Parietal lobe (tissue), 2 donors: ENCODE measurements at places on chromosomes 5 and 9. TPM values are rescaled to one million over a fixed set of nuclear protein-coding genes. Genes with fewer than 3 reads are reported as not detected.

The GRIA1 gene
- 356 TPM for total RNA-seq

The TAL2 gene
- 6.3 TPM for total RNA-seq

The ADAMTS2 gene
- total RNA-seq: 1.9 TPM

The TRAPPC13 gene
- total RNA-seq: 48.2 TPM

The WDR31 gene
- 2.8 TPM for total RNA-seq

The ATP10B gene
- 7.2 TPM for total RNA-seq

The LAMC3 gene
- 2.2 TPM for total RNA-seq

The SCGB3A2 gene
- total RNA-seq: not detected

The GFRA3 gene
- total RNA-seq: not detected

The TUSC1 gene
- 10.0 TPM for total RNA-seq

The TMEM252 gene
- not detected for total RNA-seq

The MYO10 gene
- 46.6 TPM for total RNA-seq

The FAM81B gene
- total RNA-seq: not detected

The NMUR2 gene
- total RNA-seq: not detected

The TAF11L6 gene
- not detected for total RNA-seq

The TMC1 gene
- 0.94 TPM for total RNA-seq

The SMIM33 gene
- not detected for total RNA-seq

The LPAR1 gene
- total RNA-seq: 20.7 TPM

The LIX1 gene
- total RNA-seq: 5.9 TPM

The PNPLA7 gene
- 3.8 TPM for total RNA-seq

The IFNB1 gene
- total RNA-seq: not detected

The SLC1A1 gene
- total RNA-seq: 36.0 TPM

The ANKRD34B gene
- total RNA-seq: 0.31 TPM

The HINT1 gene
- total RNA-seq: 133 TPM

The NADK2 gene
- 57.0 TPM for total RNA-seq

The AGXT2 gene
- not detected for total RNA-seq

The FYB1 gene
- total RNA-seq: 2.5 TPM

The PCA3 gene
- total RNA-seq: 1.6 TPM

The SH2D3C gene
- total RNA-seq: 11.3 TPM

The ADGRV1 gene
- total RNA-seq: 631 TPM

The B4GALT1 gene
- total RNA-seq: 2.2 TPM

The CDH6 gene
- 52.0 TPM for total RNA-seq

The FBP1 gene
- not detected for total RNA-seq

The TAF11L5 gene
- not detected for total RNA-seq

The FTMT gene
- total RNA-seq: not detected

The RASGRF2 gene
- total RNA-seq: 22.5 TPM

The PJA2 gene
- 264 TPM for total RNA-seq

The TSSK1B gene
- total RNA-seq: 0.31 TPM

The WDR38 gene
- not detected for total RNA-seq

The GLDC gene
- 20.7 TPM for total RNA-seq

The JAKMIP2 gene
- 75.7 TPM for total RNA-seq
